ENCODE measurements at places on chromosomes 1 and 21. TPM values are rescaled to one million over a fixed set of nuclear protein-coding genes. Genes with fewer than 3 reads are reported as not detected.

STYXL2 gene
- total RNA-seq = 7.7 TPM

HCRTR1 gene
- not detected for total RNA-seq

PRSS38 gene
- not detected for total RNA-seq

SEMA4A gene
- total RNA-seq = 12.1 TPM

PDIK1L gene
- 32.9 TPM for total RNA-seq

TMIGD3 gene
- total RNA-seq = 1.2 TPM

KIAA0040 gene
- total RNA-seq = 6.8 TPM

ADGRB2 gene
- total RNA-seq = 32.9 TPM

XPR1 gene
- total RNA-seq = 62.6 TPM
